ENCODE measurements at places on chromosomes 7 and 10.

GRCh38 chr10:34918060-34918775 is 103.1 kb upstream of the PARD3 start:
- no peak for DNase-seq

GRCh38 chr7:51430480-51431086 is 114.0 kb upstream of the COBL start:
- no peak for DNase-seq

GRCh38 chr7:42628054-42628453 is 283.8 kb downstream of the C7orf25 start:
- no peak for DNase-seq

GRCh38 chr10:73465978-73466726 is 29.7 kb downstream of the PPP3CB start:
- DNase-seq: no peak

DNA sequence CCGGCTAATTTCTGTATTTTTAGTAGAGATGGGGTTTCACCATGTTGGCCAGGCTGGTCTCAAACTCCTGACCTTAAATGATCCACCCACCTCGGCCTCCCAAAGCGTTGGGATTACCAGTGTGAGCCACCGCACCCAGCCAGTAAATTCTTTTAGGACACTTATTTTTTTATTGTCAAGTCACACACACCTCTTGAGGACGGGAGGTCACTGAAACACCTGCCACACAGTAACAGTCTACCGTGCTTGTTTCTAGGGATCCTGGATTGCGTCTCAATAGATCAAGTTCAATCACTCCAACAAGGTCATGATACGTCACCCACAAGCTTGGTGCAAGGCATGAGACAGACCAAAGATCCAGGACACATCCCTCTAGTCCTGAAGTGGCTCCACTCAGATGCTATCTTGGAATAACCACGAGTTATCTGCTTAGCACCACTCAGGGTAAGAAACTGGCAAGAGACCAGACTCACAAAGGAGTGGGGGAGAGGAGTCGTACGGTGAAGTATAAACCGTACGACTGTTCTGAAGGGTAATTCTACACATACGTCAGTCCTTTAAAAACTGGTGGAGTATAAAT is 58.9 kb upstream of the NCAPG2 start:
- no peak for DNase-seq

GRCh38 chr7:104018425-104018824 is 29.0 kb upstream of the RELN start:
- DNase-seq: no peak

All from skeletal muscle cell (primary cell).